ENCODE measurements at places on chromosomes 7 and 10.

GRCh38 chr10:27192284-27192683 lies 37.1 kb downstream of the MASTL start:
- peak; percentile 93 for DNase-seq

- peak; percentile 86 for DNase-seq
Measured at GRCh38 chr10:90674928-90675327, 182.9 kb downstream of the HTR7 start.

- DNase-seq = peak; percentile 73
Measured at GRCh38 chr10:34121781-34122622, 693.1 kb downstream of the PARD3 start.

- DNase-seq = no peak
Measured at GRCh38 chr10:30870896-30871295, 160.8 kb downstream of the ZNF438 start.

DNA sequence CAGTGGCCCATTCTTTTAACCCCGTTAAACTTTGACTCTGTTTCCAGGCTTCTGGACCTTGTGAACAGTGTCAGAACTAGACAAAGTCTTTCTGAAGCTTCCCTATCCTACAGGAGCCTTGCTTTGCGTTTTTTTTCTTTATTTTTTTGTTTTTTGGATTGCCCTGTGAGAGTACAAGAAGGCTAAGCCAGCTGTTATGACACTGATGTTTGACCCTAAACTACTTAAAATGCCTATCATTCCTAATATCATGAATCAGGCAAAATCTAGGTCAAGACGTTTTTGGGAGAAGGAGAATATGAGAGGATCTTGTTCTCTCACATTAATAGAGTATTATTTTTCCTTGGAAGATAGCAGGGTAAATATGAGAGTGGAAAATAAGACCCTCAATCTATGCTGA lies 79.8 kb downstream of the EPDR1 start:
- DNase-seq = no peak

- no peak for DNase-seq
Measured at GRCh38 chr10:88975377-88975720, 15.2 kb upstream of the FAS start.

DNA sequence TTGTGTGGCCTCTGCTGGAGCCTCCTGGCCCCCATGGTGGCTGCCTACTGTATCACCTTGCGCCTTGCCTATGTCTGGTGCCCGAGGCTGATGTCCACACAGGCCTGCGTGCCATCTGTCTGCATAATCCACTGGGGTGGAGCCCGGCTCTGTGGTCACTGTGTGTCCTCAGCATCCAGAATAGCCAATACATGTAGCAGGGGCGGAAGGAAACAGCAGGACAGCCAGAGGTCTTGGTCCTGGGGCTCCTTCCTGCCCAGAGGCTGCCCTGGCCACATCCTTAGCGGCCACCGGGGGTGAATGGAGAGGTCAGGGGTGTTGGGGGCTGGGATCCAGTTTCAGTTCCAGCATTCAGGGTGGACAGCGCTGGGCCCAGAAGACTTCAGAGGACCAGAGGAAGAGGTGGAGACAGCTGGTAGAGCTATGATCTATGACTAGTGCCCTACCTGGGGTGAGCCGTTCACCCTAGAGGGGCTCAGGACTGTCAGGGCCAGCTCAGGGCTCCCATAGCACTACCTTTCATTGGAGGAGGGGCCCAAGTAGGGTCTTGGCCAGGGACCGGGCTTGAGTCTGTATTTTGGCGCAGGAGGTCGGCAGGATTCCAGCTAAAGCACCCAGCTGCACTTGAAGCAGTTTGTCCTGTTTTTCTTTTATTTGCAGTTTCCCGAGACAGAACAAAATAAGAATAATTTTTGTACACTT lies 15.9 kb downstream of the YKT6 start:
- DNase-seq = no peak

All from mesenchymal stem cell (in vitro differentiated cells and primary cell).